ENCODE measurements at places on chromosomes 5 and 9. TPM values are rescaled to one million over a fixed set of nuclear protein-coding genes. Genes with fewer than 3 reads are reported as not detected.

The CFAP77 gene
- not detected for total RNA-seq

The WDR31 gene
- total RNA-seq: 2.3 TPM

The SHOC1 gene
- total RNA-seq: 0.79 TPM

The MOB3B gene
- 4.5 TPM for total RNA-seq

The TAS2R1 gene
- not detected for total RNA-seq

The ROPN1L gene
- total RNA-seq: 0.79 TPM

The MZB1 gene
- total RNA-seq: 0.89 TPM

The PCDHA1 gene
- not detected for total RNA-seq

The ZNF608 gene
- 41.0 TPM for total RNA-seq

The EXOSC3 gene
- total RNA-seq: 25.4 TPM

The TMEM215 gene
- 0.39 TPM for total RNA-seq

The CCNH gene
- 74.6 TPM for total RNA-seq

The MEF2C gene
- total RNA-seq: 125 TPM

The SLC36A1 gene
- total RNA-seq: 3.9 TPM

The TXNDC8 gene
- not detected for total RNA-seq

The TAF7 gene
- total RNA-seq: 88.8 TPM

The GLDC gene
- 1.3 TPM for total RNA-seq

The TRPM6 gene
- total RNA-seq: 2.3 TPM

The PCDHA8 gene
- 0.10 TPM for total RNA-seq

The PCDHA7 gene
- 0.30 TPM for total RNA-seq

The KIF2A gene
- 55.8 TPM for total RNA-seq

The PCDHGA9 gene
- 4.2 TPM for total RNA-seq

Measured in skin of body (tissue), 3 donors.